H7 (cell line): ENCODE measurements at places on chromosomes 16 and 17.

GRCh38 chr16:84839956-84840355 is 20.2 kb downstream of the CRISPLD2 start:
- peak; percentile 56 for DNase-seq

GRCh38 chr16:11130978-11131665 is 124.9 kb downstream of the SOCS1 start:
- no peak for DNase-seq

DNA sequence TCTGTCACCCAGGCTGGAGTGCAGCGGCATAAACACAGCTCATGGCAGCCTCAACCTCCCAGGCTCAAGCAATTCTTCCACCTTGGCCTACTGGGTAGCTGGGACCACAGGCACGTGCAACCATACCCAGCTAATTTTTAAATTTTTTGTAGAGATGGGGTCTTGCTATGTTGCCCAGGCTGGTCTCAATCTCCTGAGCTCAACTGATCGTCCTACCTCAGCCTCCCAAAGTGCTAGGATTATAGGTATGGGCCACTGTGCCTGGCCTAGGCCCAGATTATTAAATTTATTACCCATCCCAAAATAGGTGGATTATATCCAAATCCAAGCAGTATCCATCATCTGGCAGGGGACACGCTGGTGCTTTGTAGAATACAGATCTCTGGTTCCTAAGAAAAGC is 53.8 kb downstream of the METTL16 start:
- DNase-seq, result no peak

DNA sequence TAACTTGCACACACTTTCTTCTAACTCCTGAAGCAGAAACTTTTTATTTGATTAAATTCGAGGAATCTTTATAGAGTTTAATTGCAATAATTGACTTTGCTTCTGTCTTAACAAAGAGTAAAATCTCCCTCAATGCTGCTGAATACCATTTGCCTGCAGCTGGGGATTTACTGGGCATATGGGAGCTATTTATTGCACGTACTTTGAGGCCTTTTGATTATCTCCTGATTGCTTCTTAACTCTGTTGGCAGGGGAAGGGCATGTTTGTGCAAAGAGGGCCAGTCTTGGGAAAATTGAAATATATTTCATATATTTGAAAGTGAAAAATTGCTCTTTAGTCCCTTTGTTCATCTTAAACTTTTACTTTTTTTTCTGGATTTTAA is 156.8 kb upstream of the CHMP6 start:
- DNase-seq, result no peak

DNA sequence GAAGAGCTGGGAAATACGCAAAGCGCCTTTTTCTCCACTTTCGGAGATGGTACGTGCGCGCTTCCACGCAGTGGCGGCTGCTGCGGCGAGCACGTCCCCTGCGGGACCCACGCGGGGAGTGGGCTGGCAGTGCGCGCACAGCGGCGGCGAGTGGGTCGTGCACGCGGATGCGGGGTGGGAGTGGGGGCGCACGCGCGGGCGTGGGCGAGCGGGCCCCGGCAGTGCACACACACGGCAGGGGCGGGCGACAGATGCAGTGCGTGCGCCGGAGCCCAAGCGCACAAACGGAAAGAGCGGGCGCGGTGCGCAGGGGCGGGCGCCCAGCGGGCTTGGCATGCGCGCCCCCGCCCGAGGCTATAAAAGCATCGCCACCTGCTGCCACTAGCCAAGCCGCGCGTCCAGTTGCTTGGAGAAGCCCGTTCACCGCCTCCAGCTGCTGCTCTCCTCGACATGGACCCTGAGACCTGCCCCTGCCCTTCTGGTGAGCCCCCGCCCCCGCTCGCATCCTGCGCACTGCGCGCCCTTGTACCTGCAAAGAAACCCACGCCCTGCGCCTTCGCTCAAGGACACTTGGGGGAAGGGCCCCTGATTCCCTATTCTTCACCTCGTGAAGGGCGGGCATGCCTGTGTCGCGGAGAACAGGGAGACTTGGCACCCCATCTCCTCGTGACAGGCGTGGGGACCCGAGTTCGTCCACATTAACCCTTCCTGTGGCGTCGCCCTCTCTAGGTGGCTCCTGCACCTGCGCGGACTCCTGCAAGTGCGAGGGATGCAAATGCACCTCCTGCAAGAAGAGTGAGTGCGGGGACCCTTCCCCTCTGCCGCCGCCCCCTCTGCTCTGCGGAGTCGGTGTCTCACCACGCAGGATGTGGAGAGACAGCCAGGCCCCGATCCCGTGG is at the start of gene MT3:
Gene MT3 (plus strand): TSS at position 388 of the 899 bp plus-strand sequence. CDS start 63 bp downstream, at position 451.
- peak; percentile 88 for DNase-seq

DNA sequence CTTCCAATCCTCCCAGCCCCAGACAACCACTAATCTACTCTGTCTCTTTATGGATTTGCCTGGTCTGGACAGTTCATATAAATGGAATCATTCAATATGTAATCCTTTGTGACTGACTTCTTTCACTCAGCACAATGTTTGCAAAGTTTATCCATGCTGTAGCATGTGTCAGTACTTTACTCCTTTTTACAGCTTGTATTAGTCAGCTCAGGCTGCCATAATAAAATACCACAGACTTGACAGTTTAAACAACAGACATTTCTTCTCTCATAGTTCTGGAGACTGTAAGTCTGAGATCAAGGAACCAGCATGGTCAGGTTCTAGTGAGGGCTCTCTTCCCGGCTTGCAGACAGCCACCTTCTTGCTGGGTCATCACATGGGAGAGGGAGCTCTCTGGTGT is 41.3 kb downstream of the GPRC5B start:
- DNase-seq, result no peak

DNA sequence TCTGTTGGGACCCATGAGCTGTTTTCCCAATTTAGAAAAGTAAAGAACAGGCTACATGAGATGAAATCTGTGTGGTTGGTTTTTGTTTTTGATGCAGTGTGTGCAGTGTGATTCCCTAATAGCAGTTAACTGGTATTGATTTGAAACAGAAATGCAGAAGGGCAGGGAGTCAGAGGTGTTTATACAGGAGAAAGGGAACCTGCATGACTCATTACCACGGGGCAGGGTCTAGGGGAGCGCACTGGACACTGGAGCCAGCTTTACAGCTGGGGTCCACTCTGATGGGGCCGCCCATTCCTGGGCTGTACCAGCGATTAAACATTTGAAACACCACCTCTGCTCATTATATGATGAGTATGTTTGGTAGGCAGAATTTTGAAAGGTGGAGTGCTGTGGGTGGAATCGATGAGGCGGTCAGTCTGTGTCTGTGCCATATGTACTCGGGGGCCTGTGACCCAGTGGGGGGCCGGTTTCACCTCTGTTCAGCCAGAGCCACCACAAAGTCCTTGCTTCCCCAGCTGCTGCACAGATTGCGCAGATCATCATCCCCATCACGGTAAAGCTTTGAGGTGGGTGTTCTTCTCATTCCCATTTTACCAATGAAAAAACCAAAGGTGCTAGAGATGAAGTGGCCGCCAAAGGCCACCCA is 142.5 kb downstream of the CMIP start:
- no peak for DNase-seq

- peak; percentile 87 for DNase-seq
Observed at GRCh38 chr17:4412933-4413831, 20.6 kb upstream of the SPNS3 start.

DNA sequence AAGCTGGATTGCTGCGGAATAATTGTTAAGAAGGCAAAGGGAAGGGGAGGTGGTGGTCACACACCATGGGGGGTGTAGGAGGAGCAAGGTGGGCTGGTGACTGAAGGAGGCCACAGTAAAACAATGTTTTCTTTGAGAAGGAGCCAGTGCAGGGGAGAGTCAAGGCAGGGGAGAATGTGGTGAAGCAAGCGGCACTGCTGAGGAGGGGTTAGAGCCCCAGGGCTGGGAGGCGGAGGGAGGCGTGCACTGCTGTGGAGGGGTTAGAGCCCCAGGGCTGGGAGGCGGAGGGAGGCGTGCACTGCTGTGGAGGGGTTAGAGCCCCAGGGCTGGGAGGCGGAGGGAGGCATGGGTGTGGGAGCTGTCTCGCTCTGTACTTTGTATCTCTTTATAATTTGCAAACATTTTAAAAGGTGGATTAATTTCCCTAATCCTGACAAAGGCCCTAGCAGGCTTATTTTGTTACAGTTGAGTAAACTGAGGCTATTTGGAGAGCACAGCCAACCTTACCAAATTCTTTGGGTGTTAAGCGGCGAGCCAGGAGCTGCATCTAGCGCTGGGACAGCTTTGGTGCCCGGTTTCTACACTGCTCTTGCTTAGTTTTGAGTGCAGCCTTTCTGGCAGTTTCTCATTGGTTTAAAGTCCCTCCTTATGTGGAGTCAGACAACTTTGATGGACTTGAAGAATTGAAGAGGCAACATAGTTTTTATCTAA is 20.9 kb downstream of the RPTOR start:
- peak; percentile 69 for DNase-seq

- DNase-seq, result no peak
Observed at GRCh38 chr16:11412175-11412904, 67.1 kb downstream of the RMI2 start.

DNA sequence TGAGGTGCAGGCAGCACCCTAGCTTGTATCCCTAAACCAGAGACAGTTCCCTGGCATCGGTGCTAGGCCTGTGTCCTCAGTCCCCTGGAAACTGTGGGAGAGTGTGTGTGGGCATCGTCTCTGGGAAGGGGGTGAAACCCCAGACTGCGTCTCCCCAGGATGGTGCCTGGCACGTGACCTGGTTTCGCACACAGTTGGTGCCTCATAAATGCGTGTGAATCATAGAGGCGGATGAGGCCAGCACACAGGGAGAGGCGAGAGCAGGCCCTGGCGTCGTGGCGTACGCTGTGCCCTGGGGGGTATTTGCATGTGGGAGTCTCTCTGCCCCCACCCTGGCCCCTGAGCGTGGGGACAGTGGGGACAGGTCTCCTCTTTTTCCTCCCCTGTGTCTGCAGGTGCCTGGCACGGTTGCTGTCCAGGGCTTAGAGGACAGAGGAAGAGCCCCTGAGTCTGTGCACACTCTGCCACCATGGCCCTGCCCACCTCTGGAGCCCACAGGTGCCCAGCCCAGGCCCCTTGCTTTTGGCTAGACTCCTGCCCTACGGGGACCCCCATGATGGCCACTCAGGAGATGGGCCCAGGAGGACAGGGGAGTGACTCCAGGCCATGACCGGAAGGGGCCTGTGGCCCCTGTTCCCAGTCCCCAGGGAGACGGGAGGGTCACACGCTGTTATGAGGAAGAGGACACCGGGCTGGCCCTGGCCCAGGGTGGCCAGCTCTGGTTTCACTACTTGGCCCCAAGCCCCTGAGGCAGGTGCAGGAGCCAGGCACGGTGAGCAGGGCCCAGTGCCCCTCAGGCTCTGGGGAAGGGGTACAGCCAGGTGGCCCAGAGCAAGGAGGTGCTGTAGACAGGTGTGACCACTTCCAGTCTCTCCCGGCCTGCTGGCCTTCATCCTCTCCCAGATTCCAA is 1.3 kb upstream of the FSCN2 start:
- DNase-seq, result peak; percentile 57

GRCh38 chr16:21197112-21197511 is 14.3 kb downstream of the ZP2 start:
- no peak for DNase-seq

DNA sequence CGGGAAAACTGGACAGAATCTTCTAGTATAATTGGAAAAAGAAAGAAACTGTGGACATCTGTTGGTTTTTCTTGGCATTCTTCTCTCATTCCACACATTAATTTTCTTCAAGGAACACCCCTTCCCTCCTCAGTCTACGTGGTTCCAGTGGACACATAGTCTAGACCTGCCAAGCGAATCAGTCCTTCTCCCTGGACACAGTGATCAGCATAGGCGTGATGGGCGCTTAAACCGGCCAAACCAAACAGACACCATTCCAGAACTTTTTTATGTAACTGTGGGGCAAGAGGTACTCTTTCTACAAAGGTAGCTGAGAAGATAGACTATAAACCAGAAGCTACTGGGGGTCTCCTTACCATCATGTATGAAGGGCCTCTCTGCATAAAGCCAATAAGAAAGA is 121.8 kb upstream of the COX10 start:
- DNase-seq, result no peak

DNA sequence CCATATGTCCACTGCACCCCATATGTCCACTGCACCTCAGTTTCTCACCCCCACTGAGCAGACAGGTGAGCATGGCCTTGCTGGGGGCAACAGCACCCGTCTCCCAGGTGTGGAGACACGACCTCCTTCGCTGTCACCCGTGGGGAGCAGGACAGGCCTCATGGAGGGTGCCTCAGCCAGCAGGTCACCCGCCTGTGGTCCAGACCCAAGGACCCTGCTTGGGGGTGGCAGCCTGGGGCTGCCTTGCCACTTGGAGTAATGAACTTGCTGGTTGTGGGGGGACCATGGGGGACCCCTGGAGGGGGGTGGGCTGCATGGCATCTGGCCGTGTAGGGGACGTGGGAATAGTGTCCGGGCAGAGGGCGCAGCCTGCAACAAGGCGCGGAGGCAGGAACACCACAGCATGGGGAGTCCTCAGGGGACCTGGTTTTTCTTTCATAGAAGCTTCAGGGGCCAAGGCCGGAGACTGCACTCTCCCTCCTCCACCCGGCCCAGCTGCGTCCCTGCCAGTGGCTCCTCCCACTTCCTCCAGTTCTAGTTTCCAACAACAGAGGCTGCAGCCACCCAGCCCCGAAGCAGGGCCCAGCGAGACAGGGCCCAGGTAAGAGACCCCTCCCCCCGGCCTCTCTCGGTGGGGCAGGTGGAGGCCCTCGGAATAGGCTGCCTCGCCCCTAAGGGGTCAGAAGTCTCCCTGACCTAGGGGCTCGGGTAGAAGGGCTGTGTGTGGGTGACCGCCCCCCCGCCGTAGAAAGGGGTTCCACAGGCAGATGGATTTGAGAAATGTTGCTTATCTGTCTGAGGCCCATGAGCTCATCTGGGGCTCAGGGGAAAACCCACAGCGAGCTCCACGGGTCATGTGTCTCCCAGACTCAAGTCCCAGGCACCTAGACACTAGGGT is at the start of gene NHLRC4:
Gene NHLRC4 (plus strand): TSS at position 531 of the 898 bp plus-strand sequence. CDS start 1,043 bp downstream, outside the sequence.
- peak; percentile 96 for DNase-seq

DNA sequence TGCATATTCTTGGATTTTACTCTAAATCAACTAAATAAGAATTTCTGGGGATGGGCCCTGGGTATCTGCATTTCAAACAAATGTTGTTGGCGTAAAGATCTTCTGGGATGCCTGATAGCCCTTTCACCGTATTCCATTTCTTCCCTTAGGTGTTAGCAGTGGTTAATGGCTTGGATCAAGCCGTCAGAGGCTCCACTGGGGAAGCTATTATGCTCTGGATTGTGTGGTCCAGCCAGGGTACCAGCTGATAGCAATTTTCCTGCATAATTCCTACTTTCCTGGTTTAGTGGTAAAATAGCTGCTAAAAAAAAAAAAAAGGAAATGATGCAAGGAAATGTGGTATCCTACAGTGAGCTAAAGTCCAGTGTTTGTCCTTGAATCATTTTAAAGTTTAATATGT is 365.1 kb downstream of the CDH8 start:
- DNase-seq, result no peak

DNA sequence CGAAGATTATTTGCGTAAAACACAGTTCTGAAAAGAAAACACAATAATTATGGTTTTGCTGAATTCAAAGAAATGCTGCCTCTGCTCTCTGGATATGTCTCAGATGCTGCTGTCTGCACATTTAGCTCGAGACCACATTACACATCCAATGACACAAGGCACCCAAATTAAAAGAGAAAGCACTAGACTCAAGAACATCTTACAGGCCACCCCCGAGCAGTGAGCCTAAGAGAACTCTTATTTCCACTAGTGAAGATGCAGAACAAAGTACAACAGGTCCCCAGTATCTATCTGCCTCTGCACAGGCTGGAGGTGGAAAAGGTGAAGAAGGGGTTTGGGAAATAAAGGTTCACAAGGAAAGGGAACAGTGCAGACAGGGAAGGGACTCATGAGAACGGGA is 33.5 kb downstream of the GRB2 start:
- DNase-seq, result no peak

- peak; percentile 80 for DNase-seq
Observed at GRCh38 chr17:42282478-42283080, 5.7 kb upstream of the STAT5A start.

- DNase-seq, result no peak
Observed at GRCh38 chr16:54107583-54108202, 178.9 kb downstream of the IRX3 start.
